ENCODE measurements at places on chromosomes 13 and 19.

GRCh38 chr13:26721251-26722121, 39.1 kb downstream of the GPR12 start:
- DNase-seq, result peak; percentile 29

- DNase-seq, result no peak
These were observed 733 bp upstream of the CD320 start for GRCh38 chr19:8308891-8309291.

GRCh38 chr19:41575998-41576397, at the start of gene CEACAM21:
Gene CEACAM21, plus strand, starts transcription at chr19:41576166. Its CDS starts 109 bp downstream, at chr19:41576275.
- peak; percentile 39 for DNase-seq

- no peak for DNase-seq
These were observed 36.5 kb upstream of the MRI1 start for GRCh38 chr19:13727798-13728197.

- no peak for DNase-seq
These were observed 375.5 kb downstream of the PCDH20 start for GRCh38 chr13:61040181-61040580.

DNA sequence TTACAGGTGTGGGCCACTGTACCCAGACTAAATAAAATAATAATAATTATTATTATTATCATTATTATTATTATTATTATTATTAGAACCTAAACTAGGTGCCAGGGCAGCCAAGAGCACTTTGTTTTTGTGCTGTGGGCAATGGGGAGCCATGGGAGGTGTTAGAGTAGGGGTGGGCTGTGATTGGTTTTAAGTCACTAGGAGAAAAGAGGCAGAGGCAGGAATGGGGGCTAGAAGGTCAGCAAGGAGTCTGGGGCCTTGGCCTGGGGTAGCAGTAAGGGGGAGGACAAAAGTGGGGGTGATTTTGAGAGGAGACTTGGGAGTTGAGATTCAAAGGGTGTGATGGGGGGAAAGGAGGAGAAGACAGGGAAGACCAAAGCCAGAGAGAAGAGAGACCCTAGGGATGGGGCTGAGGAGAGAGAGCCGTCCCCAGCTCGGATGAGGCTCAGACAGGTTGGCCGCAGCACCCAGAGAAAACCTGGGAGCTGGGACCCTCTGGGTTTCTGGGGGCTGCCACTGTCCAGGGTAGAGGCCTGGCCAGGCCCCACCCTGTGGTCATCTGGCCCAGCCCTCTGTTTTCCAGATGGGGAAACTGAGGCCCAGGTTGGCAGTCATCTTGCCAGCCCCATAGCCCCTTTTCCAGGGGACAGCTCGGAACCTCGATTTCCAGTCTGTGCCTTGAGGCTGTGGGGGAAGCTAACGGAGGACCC, 17.8 kb upstream of the BTBD2 start:
- no peak for DNase-seq

- no peak for DNase-seq
These were observed 11.1 kb downstream of the LYL1 start for GRCh38 chr19:13091400-13092157.

DNA sequence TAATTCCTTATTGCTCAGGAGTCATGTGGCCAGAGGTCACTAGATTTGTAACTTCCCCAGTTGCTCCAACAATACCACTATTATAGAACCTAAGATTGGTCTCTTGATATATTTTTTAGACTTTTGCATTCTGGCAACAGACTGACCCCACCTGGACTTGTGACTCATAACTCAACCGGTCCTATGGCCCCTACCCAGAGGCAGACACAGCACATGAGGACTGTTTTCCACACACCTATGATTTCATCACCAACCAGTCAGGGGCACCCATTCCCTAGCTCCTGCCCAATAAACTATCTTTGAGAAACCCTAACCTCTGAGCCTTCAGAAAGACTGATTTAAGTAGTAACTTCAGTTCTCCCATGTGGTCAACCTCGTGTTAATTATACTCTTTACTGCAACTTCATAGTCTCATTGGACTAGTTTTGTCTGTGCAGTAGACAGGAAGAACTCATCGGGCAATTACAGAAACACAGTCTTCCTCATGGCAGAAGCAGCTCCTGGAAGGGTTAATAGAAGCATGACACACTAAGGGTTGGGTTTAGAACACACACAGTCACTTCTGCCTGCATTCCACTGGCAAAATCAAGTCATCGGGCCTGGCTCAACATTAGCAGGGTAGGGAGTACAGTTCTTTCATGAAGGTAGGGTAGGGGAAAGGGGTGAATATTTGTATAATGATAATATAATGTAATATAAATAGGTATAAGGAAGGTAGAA, 251.8 kb downstream of the UQCRFS1 start:
- DNase-seq, result no peak

All from activated gamma-delta T cell treated with Interleukin-2 at 50 U/mL for 16 hours (primary cell).